ENCODE measurements at places on chromosomes 13 and 19.

GRCh38 chr19:7267792-7268704 is 26.2 kb downstream of the INSR start:
- peak; percentile 14 for DNase-seq

DNA sequence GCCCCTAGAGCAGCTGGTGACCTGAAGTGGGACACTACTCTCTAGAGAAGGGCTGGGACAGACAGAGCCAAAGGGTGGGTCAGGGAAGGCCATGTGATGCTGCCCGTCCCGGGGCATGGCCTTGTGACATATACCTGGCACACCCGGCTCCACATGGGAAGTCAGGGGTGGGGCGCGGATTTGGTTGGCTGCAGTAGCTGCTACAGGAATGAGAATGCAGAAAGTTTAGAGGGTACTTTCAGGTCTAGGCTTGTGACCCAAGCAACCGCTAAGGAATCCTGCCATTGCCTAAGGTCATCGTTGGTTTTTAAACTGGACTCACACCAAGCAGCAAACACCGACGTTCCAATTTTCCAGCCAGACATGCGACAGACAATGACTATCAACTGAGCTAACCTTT is 25.9 kb downstream of the RCBTB2 start:
- DNase-seq = no peak

DNA sequence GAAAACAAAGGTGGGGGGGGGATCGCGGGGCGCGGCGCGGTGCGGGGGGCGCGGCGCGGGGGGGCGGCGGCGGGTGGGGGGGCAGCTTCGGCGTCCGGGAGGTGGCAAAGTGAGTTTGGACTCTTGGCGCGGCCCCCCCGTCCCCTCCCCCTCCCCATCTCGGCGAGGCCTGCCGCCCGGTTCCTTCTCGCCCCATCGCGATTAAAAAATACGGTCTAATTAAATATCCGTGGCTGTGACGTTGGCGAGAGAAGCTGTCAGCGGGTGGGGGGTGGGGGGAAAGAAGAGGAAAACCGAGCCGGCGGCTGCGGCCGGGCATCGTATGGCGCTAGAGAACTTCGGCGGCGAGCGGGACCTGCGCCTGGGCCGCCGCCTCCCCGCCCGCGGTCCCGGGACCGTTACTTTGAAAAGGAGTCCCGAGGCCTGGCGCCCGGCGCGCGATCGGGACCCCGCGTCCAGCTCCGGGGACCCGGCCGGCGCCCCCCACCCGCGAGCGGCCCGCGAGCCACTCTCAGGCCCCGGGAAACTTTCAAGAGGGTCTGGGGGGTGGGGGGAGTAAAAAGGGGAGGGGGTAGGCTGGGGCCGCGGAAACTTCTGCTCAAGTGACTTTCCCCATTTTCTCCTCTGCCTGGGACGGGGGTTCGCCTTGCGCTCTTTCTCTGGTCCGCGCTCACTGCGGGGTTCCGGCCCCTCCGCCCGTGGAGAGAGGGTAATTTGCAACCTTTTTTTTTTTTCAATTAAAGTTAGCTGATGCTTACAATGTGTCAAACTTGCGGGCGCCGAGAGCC is 146.3 kb upstream of the ZNF536 start:
- DNase-seq = no peak

DNA sequence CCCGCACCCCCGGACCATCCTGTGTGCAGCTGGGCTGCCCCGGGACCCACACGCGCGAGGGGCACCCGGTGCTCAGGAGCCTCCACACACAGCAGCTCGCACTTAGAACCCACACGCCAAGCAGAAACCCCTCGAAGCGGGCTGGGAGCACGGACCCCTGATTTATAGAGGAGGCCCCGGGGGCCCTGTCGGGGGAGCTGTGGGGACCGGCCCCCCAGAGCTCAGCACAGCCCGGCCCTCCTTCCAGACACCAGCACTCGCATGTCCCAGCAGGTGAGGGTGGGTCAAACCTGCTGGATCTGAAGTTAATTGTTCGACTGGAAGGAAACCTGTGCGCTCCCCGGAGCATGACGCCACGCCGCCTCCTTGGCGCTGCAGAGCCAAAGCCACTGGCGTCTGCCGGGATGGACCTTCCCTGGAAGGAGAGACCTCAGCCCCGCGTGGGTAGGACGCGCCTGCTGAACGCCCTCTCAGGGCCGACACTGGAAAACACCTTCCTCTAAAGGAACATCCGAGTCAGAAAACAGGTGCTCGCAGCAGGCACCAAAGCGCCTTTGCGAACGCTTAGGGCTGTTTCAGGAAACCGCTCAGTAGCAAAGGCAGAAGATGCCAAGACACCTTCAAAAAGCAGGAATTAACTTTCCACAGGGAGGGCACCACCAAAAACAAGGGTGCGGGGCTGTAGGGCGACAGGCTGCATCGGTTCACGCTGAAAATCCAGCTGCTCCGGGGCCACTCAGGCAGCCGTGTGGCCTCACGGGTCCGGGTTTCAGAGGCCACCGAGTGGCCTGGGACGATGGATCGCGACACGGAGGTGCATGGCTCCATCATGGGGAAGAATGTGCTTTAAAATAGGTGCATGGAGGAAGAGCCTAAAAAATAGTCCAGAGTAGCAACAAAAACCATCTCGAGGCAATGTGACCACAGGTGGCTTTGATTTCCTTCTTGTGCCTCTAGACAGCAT is 37.8 kb upstream of the GRTP1 start:
- no peak for DNase-seq

- DNase-seq = no peak
Measured at GRCh38 chr13:35129500-35129899, 187.4 kb downstream of the NBEA start.

DNA sequence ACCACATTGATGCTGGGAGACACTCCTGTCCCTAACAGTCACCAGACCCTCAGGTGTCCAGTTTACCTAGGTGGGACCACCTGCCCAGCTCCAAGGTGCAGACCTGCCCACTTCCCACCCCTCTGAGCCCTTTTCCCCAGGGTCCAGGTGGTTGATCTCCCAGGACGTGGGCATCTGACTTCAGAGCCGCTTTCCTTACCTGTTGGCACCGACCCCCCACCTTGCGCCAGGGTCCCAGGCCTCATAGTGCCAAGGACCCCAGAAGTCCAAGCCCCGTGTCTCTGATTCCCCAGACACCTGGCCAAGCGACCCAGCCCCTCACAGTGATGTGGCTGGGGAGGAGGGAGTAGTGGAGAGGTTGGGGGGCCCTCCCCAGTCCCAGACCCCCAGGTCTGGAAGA is 9.6 kb upstream of the BBC3 start:
- no peak for DNase-seq

GRCh38 chr13:42686165-42686564 is 95.2 kb upstream of the FAM216B start:
- DNase-seq = no peak

GRCh38 chr13:44449999-44450821 is 76.6 kb downstream of the SERP2 start:
- no peak for DNase-seq

- no peak for DNase-seq
Measured at GRCh38 chr13:52127378-52127777, 1.5 kb downstream of the NEK5 start.

DNA sequence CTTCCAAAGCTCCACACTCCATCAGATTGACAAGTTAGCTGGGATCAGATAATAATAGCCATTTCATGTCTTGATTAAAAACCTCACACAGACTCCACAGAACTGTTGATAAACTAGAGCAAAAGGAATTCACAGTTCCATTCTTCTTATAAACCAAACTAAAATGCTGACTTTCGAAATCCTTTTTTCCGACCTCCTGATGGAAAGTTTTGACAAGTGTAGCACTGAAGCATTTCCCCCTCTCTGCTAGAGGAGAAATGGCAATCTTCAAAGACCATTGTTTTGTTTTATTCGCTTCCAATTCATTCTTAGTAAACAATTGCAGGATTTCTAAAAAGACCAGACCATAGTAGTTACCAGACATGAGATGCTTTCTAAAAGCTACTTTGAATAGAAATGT is 58.8 kb downstream of the COL4A2 start:
- DNase-seq = no peak

GRCh38 chr13:106681536-106681935 is 113.6 kb upstream of the ARGLU1 start:
- no peak for DNase-seq

- DNase-seq = no peak
Measured at GRCh38 chr13:94987869-94988268, 275.5 kb upstream of the SOX21 start.

DNA sequence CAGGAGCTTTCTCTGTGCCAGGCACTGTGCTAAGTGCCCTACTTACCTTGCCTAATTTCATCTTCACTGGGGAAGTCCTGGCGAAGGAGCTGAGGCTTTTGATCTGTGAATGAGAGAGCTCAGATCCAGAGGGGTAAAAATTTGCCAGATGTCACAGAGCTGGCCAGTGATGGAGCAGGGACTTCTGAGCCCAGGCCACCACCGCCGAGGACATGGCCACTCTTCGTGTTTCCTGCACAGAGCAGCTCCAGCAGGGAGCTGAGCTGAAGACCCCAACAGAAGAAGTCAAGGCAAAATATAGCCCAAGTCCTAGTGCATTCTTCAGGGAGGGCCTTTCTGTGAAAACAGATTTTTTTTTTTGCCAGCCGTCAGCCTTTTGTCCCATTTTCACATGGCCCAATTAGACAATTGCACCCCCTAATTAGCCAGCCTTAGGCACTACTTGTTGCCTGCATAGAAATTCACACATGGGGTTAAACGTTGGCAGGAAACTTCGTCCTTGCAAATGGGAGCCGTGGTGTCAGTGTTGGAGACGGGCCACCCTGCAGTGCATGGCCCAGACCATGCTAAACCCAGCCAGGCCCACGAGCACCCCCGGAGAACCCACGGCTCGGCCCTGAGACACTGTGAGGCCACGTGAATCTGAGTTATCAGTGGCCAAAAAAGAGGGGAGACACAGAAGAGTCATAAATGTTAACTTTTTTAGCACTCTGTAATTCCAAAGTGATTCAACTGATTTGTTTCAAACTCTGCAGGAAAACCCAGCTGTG is 7.8 kb downstream of the ZNF536 start:
- no peak for DNase-seq

DNA sequence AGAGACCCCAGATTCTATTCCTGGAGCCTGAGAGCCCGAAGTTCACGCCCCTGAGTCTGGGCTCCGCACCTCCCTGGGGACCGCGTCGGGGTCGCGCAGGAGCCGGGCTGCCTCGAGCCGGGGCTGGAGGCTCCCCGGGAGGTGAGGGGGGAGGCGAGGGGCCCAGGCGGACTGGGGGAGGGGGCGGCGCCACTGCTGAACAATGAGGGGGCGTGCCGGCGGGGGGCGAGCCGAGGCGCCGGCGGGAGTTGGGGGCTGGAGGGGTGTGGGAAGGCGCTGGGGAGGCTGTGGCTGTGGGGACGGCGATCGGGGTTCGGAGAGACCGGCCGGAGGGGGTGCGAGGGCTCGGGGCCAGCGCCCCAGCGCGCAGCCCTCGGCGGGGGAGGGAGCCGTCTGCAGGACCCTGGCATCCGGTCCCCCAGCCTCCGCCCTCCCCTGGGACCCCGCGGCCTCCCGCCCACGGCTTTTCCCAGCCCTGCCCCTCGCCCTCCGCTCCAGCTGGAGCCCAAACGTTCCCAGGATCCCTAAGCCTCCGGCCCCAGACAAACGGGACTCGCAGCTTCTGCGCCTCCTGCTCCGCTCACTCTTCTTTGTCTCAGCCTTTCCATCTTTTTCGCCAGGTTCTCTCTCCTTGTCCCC is 922 bp downstream of the PLEKHG2 start:
- peak; percentile 41 for DNase-seq

- DNase-seq = no peak
Measured at GRCh38 chr19:2199215-2199614, 35.5 kb downstream of the DOT1L start.

DNA sequence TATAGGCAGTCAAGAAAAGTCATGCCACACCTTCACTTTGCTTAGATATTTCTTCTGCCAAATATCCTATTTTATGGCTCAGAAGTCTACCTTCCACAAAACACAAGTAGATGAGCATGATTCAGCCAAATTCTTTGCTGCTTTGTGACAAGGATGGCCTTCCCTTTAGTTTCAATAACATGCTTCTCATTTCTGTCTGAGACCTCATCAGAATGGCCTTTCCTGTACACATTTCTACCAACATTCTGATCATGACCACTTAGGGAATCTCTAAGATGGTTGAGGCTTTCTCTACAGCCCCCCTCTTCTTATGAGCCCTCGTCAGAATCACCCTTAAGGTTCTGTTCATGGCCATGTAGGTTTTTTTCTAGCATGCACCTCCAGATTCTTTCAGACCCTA is 96.2 kb downstream of the COL4A2 start:
- DNase-seq = no peak

DNA sequence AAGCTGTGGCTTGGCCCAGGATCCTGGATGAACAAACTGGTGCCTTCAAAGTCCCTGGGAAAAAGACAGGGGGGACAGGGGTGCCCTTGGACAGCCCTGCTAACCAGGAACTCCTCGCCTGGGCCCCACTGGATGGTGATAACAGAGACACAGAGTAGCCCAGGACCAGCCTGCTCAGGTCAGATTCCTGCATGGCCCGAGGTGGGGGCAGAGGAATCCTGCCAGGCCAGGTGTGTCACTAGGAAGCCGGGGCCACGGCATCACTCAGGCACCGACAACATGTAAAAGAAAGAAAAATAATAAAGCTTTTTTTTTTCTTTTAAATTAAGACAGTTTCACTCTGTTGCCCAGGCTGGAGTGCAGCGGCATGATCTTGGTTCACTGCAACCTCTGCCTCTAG is 5.6 kb upstream of the RPL18A start:
- DNase-seq = no peak

GRCh38 chr19:49997709-49998108 is 27.5 kb downstream of the VRK3 start:
- DNase-seq = peak; percentile 48

DNA sequence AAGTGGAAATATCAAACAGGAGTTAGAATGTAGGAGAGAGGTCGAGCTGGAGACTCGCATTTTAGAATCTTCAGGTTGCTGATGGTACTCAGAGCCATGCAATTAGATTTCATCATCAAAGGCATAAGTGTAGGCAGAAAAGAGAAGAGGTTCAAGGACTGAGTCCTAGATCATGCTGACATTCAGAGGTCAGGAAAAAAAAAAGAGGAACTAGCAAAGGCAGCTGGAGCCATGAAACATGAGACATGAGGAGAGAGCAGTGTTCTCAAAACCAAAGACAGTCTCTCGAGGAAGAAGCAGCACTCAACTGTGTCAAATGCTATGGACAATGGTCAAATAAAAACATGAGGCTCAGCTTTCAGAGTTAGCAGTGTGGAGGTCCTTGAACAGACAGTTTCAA is 12.4 kb upstream of the TPP2 start:
- no peak for DNase-seq

DNA sequence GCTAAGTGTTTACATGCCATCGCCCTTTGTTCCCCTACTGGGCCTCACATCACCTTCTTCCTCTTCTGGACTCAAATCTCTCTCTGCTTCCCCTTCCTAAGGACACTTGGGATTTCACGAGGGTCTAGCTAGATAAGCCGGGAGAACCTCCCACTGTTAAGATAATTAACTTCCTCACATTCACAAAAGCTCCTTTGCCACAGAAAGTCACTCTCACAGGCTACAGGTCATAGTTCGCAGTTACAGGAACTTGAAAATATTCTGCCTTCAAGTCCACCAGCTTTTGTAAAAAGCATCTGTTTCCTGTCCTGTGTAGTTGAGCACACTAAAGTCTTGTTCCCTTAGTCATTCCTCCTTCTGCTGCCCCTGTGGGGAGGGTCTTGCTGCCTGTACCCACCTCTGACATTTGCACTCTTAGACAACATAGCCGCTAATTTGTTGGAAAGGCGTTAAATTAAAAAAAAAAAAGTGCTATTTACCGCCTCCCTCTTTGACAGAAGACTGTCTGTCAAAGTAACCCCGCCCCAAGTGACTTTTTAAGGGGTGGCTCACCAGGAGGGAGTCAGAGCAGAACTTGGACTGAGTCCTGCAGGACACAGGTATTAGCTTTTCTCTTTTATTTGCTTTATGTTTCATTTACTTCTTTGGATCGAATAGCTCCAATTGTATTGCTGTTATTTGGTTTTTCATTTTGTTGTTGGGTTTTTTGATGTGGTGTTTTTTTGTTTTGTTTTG is 26.8 kb upstream of the CEACAM21 start:
- peak; percentile 90 for DNase-seq

All from CD4-positive, alpha-beta T cell treated with Interferon alpha-2 for 1 hour (primary cell).